ENCODE measurements at places on chromosomes 6 and 20.

GRCh38 chr20:60583741-60584140 is 625.5 kb downstream of the CDH26 start:
- peak; percentile 3 for DNase-seq

DNA sequence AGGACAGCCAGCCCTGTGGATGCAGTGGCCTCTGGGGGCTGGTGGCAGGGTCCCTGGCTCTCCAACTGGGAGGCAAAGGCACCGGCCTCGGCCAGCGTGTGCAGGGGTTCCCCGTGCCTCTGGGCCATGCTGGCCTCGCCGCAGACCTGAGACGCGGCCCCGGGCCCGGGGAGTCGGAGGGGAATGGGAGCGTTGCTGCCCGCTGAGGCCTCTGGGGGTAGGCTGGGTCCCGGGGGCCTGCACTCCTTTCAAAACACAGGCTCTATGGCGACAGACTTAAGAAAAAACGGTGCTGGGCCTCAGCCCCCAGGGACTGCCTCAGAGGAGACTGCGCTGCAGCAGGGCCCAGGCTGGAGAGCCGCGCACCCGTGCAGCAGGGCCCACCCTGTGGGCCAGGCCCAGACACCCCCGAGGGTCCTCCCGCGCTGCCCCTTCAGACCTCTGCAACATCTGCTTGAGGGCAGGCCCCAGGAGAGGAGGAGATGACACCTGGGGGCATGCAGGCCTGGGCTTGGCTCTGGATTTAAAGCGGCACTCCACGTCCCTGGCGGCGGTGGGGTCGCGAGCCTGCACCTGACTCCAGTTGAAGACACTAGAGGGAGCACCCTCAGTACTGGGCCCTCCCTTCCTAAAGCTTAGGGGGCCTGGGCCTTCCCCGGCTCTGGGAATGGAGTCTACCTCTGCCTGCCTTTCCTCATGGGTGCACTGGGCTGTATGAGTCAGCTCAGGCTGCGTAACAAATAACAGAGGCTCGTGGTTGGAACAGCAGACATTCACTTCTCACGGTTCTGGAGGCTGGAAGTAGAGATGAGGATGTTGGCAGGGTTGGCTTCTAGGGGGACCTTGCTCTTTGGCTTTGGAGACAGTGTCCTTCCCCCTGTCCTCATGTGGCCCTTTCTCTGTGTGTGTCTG is 117.4 kb upstream of the RPS6KA2 start:
- DNase-seq, result no peak

DNA sequence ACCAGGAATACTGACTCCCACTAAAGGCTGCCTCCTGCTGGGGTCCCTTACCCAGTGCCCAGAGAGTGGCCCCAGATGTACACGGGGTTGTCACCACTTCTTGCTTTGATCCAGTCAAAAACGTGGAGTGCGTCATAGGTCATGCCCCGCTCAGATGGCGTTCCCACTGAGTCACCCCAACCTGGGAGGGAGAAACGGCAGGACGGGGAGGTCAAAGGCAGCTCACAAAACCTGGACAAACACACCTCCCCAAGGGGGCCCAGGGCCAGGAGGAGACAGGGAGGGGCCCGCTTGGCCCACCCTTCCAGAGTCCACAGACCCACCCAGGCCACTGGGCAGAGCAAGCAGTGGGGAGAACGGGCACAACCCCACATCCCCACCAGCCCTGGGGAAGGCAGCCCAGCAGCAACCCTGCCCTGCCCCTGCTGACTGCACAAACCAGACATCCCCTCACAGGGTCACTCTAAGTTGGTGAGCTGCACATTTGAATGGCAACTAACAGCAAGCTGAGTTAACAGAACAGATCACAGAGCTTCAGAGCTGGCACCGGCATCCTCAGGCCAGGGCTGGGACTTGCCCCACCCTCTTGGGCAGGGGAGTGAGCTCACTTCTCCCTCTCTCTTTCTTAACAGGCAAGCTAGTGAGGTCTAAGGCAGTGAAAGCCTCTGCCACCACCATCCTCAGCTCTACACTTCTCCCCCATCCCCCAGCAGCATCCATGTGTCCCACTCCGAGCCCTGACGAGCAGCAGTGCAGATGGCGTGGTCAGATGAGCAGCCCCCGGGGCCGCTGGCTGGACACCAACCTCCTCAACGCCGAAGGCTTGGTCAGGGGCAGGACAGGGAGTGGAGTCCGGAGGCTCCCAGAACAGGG is 61.7 kb downstream of the PYGB start:
- peak; percentile 69 for DNase-seq

GRCh38 chr6:170459451-170459850 is 93.7 kb downstream of the PSMB1 start:
- peak; percentile 42 for DNase-seq

- DNase-seq, result no peak
Observed at GRCh38 chr6:30712441-30712945, 4.6 kb downstream of the MDC1 start.

DNA sequence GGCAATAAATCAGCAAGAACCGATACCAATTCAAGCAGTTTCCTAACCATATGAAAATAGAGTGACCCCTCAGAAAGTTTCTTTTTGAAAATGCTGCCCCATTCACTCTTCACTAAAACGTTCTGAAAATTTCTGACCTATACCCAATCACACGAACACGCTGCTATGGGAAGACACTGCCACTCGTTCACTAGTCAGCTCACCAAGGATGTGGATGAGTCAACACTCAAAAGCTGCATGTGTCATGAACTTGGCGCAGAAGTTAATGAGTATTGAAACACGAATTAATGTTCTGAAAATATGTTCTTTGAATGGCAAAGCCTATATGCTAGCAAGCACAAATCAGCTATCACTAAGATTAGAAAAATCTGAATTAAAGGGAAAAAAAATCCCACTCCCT is 84.2 kb downstream of the PREP start:
- peak; percentile 78 for DNase-seq

- DNase-seq, result no peak
Observed at GRCh38 chr6:119686644-119687043, 337.1 kb upstream of the MAN1A1 start.

- DNase-seq, result peak; percentile 34
Observed at GRCh38 chr6:4910037-4910760, 93.6 kb downstream of the RPP40 start.

DNA sequence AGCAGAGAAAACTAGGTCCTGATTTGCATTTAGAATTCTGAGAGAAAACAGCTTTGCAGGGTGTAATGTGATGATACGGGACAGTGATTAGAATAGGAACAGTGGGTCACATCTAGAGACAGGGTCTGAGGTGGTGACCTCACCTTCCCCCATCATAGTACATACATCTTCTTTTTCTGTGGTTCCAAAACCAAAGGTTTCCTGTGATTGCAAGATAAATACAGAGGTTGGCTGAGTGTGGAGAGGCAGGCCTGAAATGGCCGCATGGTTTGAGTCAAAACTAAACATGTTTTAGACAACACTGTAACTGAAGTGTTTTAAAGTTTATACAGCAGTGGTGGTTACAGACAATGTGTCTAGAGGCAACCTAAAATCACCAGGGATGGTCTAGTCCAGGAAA is 10.4 kb upstream of the NT5DC1 start:
- no peak for DNase-seq

DNA sequence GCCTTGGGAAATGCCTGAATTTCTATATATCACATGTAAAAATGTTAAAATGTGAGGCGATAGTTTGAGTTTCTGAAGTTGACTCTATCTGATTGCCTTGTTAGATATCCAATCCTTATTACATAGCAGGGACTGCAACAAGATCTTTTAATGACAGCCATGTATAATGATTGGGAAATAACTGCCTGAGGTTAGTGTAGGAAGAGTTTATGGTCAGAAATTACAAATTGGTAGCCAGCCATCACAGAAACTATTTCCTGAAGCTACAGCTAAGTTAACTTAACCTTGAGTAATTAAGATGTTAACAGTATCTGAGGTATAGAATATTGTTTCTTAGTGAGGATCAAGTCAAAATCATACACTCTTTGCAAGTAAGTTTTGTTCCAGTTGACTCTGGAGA is 41.0 kb downstream of the AKIRIN2 start:
- DNase-seq, result peak; percentile 64

GRCh38 chr6:126641641-126642040 is 301.7 kb downstream of the CENPW start:
- DNase-seq, result no peak

DNA sequence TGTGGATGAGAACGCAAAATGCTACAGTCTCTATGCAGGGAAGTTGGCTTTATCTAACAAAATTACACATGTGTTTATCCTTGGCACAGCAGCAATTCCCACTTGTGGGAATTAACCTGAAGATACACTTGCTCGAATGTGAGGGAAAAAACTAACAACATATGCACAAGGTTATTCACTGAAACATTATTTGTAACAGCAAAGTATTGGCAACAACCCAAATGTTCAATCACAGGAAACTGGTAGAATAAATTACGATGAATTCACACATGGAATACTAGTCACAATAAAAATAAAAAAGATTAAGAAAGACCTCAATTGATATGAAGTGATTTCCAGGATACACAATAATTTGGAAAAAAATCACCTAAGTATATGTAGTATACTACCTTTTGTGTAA is 68.1 kb upstream of the OGFRL1 start:
- DNase-seq, result no peak

DNA sequence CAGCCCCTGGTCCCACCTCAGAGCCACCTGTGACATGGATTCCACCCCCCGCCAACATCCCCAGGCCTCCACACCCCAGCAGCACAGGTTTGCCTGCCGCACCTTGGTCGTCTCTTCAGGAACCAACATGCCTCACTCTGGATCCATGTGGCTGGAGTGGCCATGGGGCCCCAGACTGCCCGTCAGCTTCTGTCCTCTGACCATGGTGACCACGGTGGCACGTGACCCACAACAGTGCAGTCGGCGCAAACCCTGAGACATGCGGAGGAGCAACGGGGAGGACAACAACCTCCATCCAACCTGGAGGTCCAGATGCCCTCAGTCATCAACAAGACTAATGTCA is 85.6 kb downstream of the ANKRD60 start:
- DNase-seq, result no peak

DNA sequence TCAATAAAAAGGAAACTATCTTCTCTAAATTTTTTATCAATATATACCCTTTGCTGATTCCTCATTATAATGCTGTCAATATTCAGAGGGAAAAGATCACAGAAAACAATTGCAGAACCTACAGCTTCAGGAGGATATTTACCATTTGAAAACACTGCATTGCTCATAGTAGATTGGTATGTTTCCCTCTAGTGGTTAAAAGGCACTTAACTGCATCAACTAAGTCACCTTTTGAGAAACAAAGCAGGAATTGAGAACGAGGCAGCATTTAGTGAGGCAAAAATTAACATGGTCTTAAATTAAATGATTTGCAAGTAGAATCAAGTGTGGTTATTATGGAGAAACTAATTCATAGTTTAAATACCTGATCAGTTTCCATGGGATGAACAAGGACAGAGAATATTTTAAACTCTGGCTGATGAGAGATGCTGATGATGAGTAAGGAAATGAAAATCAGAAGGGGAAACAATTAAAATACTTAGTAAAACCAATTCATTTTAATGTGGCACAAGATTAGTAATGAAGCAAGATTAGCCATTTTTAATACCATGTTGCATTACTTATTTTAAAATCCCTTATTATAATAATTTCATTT is 642.1 kb downstream of the EPHA7 start:
- DNase-seq, result peak; percentile 29

DNA sequence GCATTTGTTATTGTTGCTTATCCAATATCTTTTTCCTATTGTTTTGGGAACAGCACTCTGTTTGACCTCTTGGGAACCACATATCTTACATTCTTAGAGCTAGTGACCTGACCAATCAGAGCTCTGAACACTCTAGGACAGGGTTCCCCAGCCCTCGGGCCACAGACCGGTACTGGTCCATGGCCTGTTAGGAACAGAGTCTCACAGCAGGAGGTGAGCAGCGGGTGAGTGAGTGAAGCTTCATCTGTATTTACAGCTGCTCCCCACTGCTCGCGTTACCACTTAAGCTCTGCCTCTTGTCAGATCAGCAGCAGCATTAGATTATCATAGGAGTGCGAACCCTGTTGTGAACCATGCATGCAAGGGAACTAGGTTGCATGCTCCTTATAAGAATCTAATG is 226.0 kb upstream of the TSHZ2 start:
- DNase-seq, result no peak

DNA sequence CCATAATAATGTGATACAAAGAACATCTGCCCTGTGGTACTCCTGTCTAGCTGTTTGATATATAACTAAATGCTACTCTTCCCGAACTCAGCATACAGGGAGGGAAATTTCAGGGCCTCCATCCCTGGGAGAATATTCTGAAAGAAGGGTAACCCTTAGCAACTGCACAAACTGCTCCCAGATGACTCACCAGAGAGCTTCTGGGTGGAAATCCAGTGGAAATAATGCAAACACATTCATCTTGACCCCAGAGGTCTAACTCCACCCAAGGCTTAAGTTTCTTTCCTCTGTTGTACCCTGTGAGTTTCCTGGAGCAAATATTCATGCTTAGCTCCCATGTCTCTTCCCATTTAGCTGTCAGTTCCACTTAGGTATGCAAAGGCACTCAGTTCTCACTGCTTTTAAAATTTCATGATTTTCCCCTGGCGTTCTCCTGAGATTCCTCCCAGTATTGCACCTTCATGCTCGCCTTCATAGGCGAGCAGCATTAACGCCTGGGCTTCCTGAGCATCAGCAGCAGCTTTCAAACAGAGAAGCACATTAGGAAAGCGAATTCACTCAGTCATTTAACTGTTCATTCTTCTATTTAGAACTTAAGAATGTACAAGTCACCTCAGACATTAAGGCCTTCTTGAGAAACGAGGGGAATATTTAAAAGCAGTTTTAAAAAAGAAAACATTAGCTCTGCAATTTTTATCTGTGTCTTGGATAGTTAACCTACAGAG is 43.8 kb upstream of the LAMA4 start:
- DNase-seq, result peak; percentile 92

DNA sequence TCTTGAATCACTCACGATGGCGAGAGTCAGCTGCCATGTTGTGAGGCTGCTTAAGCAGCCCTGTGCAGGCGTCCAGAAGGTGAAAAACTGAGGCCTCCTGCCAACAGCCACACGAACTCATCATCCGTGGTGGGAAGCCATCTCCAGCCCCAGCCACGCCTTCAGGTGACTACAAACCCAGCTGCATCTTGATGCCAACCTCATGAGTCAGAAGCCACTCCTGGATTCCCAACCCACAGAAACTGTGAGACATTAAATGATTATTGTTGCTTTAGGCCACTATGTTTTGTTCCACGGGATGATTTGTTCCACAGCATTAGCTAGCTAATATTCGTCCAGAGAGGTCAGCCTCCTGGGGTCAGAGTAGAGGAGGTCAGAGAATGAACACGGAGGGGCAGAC is 80.5 kb downstream of the SNX5 start:
- no peak for DNase-seq

- DNase-seq, result no peak
Observed at GRCh38 chr6:129959358-129959930, 58.9 kb upstream of the L3MBTL3 start.
